ENCODE measurements at places on chromosomes 3 and 15.

DNA sequence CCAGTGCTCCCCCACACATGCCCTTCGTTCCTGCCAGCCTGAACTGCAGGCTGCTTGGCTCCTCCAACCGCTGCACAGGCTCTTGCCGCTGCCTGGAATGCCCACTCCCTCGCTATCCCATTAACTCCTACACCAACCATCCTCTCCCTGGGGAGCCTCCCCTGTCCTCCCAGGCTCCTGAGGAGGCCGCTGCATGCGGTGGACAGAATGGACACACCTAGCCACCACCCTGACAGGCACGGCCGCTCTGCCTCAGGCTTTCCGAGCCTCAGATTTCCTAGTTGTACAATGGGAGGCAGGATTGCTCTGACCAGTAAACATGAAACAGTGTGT lies 2.3 kb downstream of the PLXNB1 start:
- DNase-seq, result no peak

DNA sequence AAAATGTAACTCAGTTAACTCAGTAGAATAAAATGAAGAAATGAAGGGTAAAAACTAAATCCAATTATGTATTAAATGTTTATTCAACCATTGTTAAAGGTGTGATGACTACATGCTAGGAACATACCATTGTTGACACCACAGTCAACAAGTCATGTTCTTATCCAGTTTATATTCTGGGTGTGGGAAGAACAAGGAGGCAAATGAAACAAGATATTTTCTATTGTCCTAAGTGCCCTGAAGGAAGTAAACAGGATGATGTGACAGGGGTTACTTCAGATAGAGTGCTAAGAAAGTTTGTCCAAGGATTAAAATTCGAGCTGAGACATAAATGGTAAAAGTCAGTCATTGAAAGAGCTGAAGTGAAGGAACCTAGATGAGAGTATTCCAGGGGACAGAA lies 13.1 kb downstream of the AP3S2 start:
- no peak for DNase-seq

DNA sequence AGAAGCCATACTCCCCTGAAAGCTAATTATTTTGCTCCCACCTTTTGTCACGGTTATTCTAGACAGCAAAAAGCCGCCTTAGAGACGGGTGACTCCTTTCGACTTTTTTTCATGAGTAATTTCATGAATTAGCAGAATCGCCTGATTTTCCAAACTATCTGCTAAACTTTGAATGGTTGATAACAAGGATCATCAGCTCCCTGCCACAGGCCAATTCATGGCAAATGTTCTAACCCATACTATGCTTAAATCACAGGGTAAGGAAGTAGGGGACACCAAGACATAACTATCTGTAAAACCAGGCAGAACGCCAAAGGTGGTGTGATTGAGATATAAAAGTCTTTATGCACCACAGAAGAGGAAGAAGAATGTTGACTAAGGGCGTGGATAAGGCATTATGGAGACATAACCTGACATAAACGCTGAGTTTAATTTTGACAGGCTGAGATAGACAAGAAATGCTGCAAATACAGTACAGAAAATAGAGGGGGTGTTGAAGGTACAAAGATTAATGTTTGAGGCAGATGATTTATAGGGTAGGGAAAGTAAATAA lies 891 bp upstream of the DMXL2 start:
- peak; percentile 87 for DNase-seq

- no peak for DNase-seq
These were observed 32.0 kb downstream of the IL17RD start for GRCh38 chr3:57133157-57133556.
